A673 (cell line): ENCODE measurements at places on chromosomes 11 and 22. TPM values are rescaled to one million over a fixed set of nuclear protein-coding genes. Genes with fewer than 3 reads are reported as not detected.

Gene SF3A1
- total RNA-seq: 346 and 366 TPM in 2 replicates

Gene CLP1
- 23.4 and 26.8 TPM in 2 replicates for total RNA-seq

Gene SYT9
- total RNA-seq: not detected in 2 replicates

- no peak for DNase-seq
Measured at GRCh38 chr11:94245121-94245520, 59.3 kb upstream of the IZUMO1R start.

DNA sequence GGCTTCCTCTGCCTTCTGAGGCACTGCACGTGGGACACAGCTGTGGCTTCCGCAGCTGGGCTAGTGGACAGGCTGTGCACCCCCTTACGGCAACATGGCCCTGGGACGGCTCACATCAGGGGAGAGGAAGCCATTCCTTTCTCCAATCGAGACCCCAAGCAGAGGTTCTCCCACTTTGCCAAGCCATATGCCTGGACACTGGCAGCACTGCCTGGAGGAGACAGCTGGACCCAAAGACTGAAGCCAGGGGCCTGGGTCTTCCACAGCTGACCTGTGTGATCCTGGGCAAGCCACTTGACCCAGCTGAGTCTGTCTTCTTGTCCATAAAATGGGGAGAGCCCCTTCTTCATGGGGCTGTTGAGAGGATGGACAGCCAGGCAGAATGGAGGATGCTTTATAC lies 65.4 kb downstream of the SHISAL1 start:
- no peak for DNase-seq

GRCh38 chr11:845872-846495 lies 3.3 kb downstream of the TSPAN4 start:
- DNase-seq: no peak

DNA sequence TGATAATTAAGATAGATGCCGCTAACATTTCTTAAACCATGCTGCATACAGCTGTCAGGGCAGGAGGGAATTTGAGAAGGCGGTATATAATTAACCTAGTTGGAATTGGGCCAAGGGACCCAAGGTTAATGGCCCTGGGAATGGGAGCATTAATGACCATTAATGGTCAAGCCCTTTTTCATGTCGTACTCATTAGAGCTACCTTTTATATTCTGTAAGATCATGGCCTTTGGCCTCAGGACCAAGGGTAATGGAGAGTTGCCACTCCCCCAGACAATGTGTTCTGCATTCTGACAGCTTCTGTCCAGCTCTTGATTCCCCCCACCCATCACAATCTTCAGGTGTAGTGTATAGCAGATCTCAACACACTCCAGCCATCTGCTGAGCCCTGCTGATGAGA lies 111.6 kb downstream of the NTM start:
- no peak for DNase-seq

- DNase-seq: no peak
Measured at GRCh38 chr11:132790466-132790865, 741.8 kb downstream of the OPCML start.

DNA sequence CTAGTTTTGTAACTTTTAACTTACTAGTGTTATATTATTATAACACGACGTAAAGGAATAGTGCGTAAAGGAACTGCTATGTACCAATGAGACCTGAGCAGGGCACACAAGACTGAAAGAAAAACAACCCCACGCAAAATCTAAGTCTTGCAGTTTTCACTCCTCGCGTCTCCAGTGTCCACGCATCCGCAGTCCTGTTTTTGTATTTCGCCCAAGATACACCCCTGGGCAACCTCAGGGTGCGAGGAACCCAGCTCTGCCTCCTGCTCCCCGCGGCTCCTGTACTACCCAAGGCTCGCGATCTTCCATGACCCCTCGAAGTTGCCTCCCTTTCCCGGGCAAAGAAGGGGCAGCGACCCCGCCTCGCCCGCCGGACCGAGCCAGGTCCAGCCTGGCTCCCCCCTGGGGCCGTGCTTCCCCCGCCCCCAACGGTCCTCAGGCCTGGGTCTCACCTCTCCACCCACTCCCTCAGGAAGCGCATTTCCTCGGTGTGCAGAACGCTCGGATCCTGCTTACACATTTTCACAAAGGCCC lies 393 bp downstream of the ST13 start:
- peak; percentile 43 for DNase-seq

- no peak for DNase-seq
Measured at GRCh38 chr11:121688055-121688491, 235.3 kb upstream of the SORL1-AS1 start.

DNA sequence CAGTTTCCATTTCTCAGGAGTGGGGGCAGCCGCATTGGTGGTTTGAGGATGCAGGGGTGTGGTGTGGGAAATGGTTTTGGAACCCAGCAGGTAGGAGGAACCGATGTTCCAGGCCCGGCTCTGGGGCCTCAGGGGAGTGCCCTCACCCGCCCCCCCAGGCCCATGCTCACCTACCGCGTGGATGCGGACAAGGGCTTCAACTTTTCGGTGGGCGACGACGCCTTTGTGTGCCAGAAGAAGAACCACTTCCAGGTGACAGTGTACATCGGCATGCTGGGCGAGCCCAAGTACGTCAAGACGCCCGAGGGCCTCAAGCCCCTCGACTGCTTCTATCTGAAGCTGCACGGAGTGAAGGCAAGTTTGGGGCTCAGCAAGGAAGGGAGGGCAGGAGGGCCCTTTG lies 18.6 kb downstream of the TMEM258 start:
- no peak for DNase-seq

DNA sequence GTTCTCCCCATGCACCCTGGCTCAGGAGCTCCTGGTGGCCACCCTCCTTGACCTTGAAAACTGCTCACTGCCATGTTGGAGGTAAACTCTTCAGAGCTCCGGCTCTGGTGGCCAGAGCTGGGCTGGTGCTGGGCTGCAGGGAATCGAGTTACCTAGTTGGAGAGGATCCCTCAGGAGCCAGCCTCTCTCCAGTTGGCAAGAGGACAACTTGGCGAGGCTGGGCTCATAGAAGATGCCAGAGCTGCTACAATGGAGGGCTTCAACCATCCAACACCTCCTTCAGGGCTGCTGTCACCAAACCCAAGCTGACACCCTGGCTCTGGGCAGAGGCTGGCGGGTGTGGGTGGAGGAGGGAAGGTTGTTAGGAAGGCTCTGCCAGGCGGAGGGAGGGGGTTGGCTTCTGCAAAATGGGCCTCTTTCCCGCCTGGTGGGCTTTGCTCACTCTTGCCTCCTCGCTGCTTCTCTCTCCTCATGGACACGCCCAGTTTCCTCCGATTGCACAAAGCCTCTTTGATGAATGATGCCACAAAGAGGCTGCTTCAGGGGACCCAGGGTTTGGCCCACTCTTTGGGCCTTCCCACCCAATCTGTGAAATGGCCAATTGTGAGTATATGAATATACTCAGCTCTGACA lies 53.1 kb downstream of the THAP12 start:
- DNase-seq: no peak

GRCh38 chr11:126871792-126872191 lies 128.8 kb downstream of the KIRREL3 start:
- DNase-seq: no peak

GRCh38 chr11:83219095-83219494 lies 25.6 kb downstream of the ANKRD42 start:
- DNase-seq: peak; percentile 37
